ENCODE measurements at places on chromosomes 7 and 10. TPM values are rescaled to one million over a fixed set of nuclear protein-coding genes. Genes with fewer than 3 reads are reported as not detected.
A peak's percentile ranks its signal among the peaks of the same experiment; 100 is the strongest.

DNA sequence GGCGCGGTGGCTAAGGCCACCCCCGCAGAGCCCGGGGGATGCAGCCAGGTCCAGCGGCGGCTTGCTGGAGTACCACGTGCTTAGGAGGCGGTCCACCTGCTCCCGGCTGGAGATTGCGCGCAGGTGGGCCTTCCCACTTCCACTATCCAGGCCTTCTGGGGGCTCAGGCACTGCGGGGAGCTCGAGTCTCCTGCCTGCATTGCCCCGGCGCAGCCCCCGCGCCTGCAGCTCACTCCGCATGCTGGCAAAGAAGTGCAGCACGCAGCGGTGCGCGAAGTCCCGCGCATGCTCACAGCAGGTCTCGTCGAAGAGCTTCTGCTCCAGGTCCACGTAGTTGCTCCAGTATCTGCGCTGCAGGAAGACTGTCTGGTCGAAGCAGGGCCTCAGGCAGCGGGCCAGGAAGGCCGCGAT is 5.8 kb downstream of the CALHM3 start:
- DNase-seq, result no peak

Gene NAT16
- not detected for polyA plus RNA-seq

DNA sequence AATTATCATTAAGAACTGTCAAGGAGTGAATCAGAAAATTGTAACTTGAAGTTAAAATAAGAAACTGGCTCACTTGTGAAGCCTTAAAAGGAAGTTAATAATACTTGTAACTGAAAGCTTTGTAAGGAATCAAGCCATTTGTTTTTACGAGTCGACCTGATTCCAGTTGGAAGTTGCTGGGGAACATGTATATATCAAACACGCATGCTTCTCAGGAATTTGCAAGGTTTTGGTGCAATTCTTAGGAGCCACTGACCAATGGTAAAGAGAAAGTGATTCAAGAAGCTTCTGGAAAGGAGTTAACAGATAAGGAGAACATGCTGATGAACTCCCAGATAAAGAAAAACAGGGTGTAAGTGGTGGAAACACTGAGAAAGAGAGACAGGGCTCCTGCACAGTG is 56.4 kb downstream of the ETV1 start:
- no peak for DNase-seq

Gene MYOZ1
- 6.4 TPM for polyA plus RNA-seq

DNA sequence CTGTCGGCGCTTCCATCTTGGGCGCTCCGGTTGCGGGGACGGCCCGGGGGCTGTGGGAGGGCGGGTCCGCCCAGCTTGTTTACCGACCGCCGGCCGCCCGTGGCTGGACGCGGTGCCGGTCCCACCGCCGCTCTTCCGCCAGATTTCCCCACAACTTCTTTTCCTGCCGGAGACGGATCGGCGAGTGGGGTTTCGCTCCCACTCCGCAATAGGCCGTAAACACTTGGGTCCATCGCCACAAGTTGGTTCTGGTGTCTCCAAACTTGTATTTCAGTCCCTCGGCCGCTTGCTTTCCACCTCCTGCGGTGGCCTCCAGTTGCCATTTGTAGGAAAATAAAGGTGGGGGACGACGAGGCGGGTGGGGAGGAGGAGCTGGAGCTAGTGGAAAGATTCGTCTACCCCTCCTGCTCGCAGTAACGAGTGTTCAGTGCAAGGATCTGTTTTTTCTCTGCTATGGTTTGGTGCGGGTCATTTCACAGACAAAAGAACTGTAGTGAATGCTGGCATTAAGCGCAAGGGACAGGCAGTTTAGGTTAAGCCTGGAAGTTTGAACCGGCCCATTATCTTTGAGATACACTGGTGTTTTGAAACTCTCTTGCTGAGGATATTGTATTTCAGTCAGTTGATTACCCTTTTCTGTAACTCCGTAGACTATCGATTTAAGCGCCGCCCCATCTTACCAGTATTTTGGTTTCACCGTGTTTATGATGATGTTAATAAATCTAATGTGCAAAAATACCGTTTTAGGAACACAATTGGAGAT is 24.3 kb upstream of the ZRANB1 start:
- peak; percentile 49 for DNase-seq

DNA sequence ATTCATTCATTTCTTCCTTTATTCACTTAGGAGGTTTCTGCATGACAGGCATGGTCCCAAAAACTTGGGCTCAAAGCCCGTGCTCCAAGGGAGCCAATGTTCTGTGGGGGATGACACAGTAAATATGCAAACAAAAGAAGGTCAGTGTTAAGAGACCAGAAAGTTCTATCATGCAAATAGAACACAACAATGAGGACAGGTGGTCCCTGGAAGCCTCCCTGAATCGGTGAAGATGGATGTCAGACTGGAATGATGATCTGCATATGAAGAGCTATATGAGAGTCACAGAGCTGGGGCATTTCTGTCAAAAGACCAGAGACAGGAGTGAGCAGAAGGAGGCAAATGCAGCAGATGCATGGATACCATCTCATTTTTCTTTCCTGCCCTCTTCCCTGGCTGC is 129.0 kb downstream of the ABCA13 start:
- DNase-seq, result no peak

GRCh38 chr7:49089717-49090116 is 165.4 kb downstream of the CDC14C start:
- no peak for DNase-seq

Gene RBP4
- polyA plus RNA-seq, result 0.32 TPM

Gene TMEM178B
- polyA plus RNA-seq, result 0.19 TPM

DNA sequence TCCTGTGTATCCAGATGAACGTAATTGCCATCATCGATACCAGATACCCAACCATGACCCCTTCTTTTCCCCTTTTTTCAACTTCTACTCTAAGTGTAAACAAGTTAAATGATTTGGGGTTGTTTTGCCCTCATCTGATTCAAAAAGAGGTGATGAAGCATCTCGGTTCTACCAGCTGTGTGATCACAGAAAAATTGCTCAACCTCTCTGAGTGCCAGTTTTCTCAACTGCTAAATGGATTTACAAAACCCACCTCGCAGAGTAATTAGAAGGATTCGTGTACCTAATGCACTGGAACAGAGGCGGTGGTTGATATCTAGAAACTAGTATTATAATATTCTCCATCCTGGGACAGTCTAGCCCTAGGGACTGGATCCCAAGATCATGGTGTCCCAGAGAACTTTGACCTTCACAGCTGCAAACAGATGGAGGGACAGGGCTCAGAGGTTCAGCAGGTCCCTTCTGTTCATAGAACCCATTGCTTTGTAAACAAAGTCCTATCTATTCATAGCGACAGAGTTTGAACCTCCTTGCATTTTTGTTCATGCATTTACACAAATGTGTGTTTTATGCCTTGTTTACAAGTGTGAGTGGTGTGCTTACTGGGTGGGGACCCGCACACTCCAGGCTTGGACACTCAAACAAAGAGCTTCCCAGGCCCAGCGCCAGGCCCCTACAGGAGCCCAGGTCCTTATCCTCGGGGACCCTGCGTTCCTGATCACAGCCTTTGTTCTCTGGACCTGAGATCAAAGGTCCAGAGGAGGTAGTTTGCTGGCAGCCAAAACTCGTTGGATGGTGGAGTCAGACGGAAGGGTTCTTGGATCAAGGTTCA is 46.4 kb downstream of the CALML3 start:
- no peak for DNase-seq

DNA sequence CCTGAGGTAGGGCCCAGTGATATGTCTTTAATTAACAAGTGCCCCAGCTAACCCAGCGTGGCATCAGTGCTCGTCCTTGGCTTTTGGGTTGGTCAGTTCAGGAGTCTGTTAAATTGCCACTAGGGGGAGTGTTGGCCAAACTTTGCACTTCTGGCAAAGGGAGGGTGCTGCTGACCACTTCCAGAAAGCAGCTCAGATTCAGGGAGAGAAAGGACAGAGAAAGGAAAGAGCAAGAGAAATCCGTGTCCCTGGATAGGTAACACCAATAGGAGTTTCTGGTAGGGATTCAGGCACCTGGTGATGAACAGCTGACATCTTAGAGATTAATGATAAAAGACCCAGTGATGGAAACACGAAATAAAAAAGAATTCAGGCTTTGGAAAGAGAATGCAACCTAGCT is 243.1 kb upstream of the AOAH start:
- peak; percentile 54 for DNase-seq

DNA sequence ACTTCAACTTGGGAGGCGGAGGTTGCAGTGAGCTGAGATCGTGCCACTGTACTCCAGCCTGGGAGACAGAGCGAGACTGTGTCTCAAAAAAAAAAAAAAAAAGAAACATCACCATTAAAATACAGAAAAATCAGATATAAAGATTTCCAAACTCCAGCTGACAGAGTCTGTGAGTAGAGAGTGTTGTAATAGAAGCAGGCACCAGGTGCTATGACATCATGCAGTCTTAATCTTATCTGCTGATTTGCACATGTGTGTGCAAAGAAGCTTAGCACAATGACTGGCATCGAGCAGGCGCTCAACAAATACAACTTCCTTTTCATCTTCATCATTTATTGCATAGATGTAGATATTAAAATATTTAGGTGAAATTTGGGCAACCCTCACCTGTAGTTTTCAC is 92.2 kb downstream of the PRKCQ start:
- DNase-seq, result no peak

Gene DLX6
- polyA plus RNA-seq, result 0.08 TPM

DNA sequence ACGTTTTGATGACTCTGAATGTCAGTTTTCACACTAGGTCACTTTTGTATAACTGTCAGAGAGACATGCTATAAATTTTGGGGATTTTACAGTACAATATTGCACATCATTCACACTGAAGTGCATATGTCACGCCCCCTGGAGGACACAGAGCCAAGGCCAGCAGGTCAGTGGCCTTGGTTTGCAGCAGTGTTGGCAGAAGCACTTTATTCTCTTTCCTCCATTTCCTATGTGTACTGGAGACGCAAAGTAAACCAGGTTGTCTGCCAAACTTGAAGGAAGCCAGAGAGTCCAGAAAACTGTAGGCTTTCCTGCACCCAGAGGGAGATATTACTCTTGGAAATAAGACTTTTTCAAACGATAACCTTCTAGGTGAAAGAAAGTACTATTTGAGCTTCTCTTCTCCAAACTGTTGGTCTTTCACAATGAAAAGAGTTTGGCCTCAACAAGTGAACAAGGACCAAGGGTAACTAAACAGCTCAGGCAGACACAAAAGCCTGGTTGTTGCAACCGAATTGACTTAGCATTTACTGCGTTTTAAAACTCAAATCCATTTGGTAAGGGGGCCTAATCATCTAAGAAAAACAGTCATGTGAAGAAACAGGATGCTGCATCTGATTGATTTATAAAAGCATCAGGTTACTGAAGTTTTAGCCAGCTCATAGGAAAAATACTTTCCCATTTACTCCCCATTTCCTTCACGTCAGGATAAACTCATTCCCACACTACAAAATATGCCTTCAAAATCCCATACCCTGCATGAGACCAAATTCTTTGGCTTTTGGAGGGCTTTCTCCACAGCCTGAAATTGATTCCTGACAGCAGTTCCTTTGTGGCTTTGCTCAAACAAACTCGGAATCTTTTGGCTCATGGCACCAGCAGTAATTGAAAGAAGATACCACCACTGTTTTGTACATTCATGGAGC is 83.0 kb upstream of the SEC61G start:
- no peak for DNase-seq

DNA sequence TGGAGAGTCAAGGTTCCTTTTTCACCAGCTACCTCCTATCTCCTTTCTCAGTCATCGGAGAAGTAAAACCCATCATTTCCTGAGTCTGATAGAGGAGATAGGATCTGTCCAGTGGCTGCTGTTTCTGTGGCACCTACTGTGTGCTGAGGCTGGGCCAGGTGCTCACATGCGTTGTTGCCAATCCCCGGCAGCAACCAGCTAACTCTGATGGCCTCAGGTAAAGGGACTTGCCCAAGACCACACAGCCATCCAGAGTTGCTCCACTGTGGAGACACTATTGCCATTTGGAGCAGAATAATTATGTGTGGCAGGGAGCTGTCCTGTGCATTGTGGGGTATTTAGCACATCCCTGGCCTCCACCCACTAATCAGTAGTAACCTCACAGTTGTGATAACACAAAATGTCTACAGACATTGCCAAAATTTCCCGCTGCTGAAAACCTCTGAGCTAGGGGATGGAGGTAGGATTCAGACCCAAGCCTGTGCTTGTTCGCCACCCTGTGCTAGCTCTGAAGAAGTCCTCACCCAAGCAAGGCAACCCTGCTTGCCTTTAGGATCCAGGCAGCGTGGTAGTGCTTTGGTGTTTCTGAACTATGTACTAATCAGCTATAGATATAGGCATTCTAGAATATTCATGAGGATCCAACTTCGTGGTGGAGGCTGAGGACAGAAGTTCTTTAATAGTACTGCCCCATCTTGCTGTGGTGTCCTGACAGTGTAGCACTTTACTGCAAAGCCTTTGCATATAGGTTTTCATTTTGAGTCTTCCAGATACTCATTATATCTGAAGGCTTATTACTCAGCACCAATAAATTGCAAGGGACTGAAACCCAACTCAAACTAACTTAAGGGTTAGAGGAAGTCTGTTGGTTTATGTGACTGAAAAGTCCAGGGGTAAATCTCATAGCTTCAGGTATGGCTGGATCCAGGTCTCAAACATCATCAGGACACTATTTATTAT is 164.6 kb downstream of the GRK5 start:
- DNase-seq, result no peak

- no peak for DNase-seq
Measured at GRCh38 chr10:3408603-3409365, 236.2 kb upstream of the PITRM1 start.

Gene ITGB8
- 39.7 TPM for polyA plus RNA-seq

Gene MBL2
- polyA plus RNA-seq, result not detected

- DNase-seq, result no peak
Measured at GRCh38 chr7:36430186-36430585, 40.5 kb downstream of the ANLN start.

Gene ASIC3
- polyA plus RNA-seq, result 2.2 TPM

Gene CHCHD3
- 80.8 TPM for polyA plus RNA-seq

- DNase-seq, result no peak
Measured at GRCh38 chr10:70193391-70193844, 23.1 kb upstream of the SAR1A start.

DNA sequence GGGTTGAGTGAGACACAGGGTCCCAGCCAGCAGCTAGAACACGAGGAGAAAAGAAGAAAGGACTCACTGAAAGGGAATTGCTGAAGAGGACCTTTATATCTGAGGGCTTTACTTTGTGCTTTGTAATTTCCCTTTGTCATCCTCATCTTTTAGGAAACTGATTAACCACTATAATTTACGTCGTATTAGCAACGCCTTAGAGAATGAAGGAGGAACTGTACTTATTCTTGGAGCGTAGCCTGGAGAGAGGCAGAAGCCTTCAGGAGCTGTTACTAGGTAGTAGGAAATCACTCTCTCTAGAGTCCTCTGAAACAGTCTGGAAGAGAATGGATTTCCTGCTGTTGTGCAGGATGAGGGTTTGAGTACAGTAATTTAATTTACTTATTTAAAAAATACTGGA is 101.0 kb upstream of the STEAP1B start:
- no peak for DNase-seq

DNA sequence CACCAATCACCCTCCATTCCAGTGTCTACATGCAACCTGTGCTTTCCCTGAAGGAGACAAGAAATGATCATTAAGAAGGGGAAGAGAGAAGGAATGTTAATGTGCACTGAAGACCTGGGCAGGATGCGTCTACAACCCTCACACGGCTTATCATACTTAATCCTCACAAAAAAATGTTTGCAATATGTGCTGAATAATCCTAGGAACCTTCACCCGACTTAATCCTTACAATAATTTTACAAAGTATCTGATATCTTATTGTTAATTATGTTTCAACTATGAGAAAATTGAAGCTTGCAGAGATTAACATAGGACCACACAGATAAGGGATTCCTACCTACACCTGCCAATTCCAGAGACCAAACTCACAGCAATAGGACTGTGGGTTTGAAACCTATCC is 145.1 kb upstream of the NOBOX start:
- no peak for DNase-seq

Data from right renal pelvis (tissue), 4 donors.